ENCODE measurements at places on chromosomes 16 and 17.
A peak's percentile ranks its signal among the peaks of the same experiment; 100 is the strongest.

- no peak for DNase-seq
These were observed 23.6 kb downstream of the SEZ6 start for GRCh38 chr17:28982131-28982793.

DNA sequence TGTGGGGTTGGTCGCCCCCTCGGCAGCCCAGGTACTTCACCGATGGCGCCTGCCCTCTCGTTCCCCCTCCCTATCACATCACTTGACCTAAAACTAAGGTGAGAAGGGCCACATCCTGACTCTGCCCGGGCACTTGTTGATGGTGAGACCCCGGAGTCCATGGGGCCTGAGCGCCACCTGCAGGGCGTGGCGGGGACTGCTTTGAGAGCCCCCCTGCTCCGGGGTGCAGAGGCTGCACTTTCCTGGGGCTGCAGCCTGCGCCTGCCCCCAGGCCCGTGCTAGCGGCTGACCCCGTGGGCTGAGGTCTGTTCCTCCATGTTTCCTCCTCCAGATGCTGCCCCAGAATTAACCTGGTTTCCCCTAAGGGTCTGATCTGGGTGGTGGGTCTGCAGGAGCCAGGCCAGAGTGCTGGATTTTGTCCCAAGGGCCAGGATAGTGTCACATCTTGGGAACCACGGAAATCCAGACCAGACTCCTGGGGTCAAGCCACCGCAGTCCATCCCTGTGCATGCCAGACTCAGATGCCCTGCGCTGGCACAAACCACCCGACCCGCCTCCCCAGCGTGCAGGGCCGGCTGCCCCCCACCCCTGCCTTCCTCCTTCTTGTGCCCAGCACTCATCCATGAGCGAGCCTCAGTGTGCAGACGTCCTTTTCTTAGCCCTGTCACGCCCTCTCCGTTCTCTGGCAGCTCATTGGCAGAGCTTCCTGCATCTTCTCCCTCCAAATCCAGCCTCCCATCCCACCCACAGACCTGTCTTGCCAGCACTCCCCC is 2.7 kb downstream of the NDUFAF8 start:
- peak; percentile 14 for DNase-seq

- no peak for DNase-seq
These were observed 23.4 kb downstream of the SMIM36 start for GRCh38 chr17:55487695-55488432.

DNA sequence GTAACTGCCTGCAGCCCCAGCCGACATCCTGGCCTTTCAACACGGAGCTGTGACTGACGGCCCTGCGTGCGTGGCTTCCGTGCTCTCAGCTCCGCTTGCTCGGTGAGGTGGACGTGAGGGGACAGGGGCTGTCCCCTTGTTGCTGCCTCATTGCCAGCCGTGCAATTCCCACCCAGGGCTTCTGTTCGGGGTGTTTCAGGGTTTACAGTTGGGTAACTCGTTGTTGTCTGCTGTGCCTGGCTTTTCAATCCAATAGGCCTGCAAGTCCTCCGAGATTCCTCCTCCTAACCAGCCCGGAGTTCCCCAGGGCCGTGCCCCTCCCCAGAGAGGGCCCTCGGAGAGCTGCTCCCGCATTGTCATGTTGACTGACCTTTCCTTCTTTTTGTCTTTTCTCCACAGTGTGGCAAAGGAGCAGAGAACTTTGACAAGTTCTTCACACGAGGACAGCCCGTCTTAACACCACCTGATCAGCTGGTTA is 31.4 kb upstream of the CACNG5 start:
- no peak for DNase-seq

GRCh38 chr17:75722076-75722475 is 817 bp downstream of the ITGB4 start:
- DNase-seq = no peak

GRCh38 chr16:51522902-51523301 is 371.8 kb upstream of the SALL1 start:
- no peak for DNase-seq

DNA sequence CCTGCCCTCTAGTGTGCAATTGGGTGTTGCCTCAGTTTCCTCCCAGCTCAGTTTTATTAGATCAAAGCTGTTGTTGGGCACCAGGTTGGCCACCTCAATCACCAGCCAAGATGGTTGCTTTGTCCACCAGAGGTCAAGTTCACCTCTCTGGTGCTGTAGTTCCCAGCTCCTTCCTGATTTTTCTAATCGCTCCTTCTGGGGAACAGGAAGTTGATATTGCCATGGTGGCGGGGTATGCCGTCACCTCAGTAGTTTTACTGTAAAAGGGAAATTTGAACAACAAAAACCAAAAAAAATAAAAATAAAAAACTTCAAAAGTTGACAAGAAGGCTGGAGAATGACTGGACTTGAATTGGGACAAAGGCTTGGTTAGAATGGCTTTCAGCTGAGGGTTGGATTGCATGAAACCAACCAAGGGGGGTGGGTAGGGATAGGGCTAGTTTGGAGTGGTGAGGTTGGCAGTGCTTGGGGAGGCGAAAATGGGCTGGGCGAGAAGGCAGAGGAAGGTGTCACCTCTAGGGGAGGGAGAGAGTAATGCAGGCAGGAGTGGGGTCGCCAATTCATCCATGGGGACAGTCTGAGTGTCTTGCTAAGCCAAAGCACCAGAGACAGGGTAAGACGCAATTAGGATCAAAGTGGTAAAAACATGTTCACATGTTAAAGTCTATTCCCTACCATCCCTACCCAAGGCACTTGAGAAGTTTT is 6.2 kb downstream of the EFNB3 start:
- DNase-seq = no peak

- no peak for DNase-seq
These were observed 489.0 kb downstream of the KCNJ2 start for GRCh38 chr17:70658317-70658716.

DNA sequence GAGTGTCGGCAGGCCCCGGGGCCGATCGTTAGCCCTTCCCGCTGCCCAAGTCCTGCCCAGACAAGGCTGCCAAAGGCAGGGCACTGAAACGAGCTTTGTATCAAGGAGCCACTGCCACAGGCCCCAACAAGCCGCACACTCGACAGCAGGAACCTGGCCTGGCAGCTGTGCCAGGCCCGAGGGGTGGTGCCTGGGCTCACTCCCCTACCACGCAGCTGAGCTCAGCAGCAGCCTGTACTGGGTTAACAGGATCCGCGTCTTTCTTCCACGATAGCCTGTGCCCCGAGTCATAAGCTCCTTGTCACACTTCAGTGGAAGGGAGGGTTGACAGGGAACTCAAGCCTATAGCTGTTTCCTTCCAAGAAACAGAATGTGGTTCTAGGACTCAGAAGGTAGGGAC is 87.9 kb downstream of the ABR start:
- no peak for DNase-seq

DNA sequence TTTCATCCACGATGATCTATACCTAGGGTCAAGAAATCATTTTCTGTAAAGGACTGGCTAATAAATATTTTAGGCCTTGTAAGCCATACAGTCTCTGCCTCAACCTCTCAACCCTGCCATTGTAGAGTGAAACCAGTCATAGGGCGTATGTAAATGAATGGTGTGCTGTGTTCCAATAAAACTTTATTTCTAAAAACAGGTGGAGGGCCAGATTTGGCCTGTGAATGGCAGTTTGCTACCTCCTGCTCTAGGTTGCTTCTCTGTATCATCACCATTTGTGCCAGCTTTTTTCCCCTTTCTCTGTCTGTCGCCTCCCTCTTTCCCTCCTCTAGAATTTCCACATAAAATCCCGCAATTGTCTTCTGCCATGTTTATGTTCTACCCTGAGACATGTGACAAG is 181.7 kb downstream of the XYLT1 start:
- DNase-seq = no peak

GRCh38 chr17:77186141-77186604 is 45.4 kb downstream of the SEC14L1 start:
- no peak for DNase-seq

DNA sequence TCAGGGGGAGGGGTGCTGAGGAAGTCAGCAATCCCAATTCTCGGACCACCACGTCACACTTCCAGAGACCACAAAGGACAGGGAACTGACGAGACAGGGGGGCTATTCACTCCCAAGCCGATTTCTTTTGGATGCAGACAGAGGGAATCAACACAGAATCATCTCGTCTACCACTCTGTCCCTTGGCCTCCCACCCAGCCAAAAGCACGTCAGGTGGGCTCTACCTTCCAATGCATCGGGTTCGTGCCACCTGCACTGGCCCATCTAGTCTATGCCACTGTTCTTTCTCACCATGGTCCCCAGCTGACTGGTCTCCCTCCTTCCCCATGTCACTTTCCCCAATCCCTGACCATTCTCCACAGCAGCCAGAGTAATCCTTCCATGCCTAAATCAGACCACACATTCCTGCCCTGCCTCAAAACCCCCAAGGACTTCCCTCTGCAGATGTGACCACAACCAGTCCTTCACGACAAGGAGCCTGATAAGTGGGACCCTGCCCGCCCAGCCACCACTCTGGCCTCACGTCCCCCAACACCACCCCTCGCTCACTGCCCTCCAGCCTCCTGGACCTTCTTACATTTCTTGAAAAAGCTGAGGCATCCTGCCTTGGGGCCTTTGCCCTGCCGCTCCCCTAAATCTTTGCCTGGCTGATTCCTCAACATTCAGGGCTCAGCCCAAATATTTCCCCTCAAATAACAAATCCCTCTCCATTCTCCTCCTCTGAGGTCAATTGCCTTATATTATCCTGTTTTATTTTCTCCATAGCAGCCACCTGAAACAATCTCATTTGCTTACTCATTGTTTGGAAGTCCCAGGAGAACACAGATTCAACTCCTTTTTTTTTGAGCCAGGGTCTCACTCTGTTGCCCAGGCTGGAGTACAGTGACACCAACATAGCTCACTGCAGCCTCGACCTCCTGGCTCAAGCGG is 70.4 kb downstream of the IL21R start:
- no peak for DNase-seq

GRCh38 chr16:50462793-50463507 is 85.2 kb upstream of the NKD1 start:
- no peak for DNase-seq

DNA sequence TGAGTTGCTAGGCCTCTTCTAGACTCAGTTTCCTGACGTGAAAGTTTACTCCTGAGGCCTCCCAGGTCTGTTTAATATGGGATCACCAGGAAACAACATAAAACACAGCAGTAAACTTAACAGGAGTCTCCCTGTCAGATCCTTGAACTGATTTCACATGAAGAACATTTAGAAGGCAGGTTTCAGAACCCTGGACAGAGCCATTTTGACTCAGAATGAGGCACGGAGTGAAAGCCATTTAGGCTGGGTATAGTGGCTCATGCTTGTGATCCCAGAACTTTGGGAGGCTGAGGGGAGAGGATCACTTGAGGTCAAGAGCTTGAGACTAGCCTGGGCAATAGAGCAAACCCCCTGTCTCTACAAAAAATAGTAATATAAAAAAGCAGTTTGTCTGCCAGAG is 289.1 kb downstream of the CA10 start:
- no peak for DNase-seq

- no peak for DNase-seq
These were observed 28.7 kb downstream of the ARHGAP27 start for GRCh38 chr17:45403906-45404490.

DNA sequence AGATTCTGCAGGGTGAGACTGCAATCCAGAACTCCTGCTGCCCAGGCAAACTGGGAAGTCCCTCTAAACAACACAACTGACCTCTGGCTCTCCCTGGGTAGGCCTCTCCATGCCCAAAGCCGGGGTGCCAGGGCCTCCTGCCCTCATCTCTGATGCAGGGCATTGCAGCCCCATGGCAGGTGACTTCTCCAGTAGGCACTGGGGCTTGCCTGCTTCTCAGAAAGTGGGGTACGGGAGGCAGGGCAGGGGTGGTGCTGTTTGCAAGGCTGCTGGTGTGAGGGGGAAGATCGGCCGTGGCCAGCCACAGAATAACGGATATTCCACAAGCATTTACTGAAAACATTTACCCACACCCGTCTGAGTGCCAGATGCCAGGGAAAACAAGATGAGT is 4.1 kb upstream of the GPRC5C start:
- DNase-seq = no peak

- peak; percentile 14 for DNase-seq
These were observed 67.9 kb downstream of the ZZEF1 start for GRCh38 chr17:4074831-4075495.

GRCh38 chr17:38920374-38921291 is 4.8 kb upstream of the LASP1NB start:
- DNase-seq = no peak

DNA sequence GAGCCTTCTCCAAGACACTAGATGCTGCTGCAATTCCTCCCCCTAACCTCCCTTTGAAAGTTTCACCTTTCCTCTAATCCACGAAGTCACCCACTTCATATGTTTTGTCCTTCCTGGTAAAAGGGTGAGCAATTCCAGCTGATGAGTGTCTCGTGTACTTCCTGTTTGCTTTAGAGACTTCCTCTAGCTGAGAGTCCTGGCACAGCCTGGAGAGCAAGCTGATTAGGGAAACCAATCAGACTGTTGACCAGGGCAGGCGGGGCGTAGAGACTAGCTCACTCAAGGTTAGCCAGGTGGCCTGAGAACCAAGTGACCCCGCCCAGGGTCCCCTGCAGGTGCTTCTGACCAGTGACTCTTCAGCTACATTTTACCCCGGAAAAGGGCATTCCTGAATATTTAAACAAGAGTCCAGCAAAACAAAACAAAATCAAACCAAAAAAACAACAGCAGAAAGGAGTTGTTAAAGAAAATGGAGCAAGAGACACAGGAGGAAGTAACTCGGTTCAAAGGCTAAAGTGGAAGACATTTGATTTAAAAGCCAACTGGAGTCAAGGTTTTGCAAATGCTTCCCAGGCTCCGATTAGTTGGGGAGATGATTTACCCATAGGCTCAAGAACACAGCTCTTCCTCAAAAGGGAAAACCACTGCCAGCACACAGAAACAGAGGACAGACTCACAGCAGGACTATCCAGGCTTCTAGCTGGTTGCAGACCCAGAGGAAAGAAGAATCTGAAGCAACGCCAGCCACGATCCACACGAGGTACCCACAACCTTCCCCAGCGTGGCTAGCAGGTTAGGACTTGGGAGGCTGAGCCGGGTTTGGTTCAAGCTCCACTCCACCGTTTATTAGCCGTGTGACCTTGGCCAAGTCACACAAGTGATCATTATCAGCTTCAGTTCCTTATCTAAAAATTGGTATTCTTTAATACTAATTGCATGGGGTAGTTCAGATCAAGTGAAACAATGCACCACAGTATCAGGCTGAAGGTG is 13.4 kb downstream of the HSPB9 start:
- DNase-seq = no peak
